ENCODE measurements at places on chromosomes 5 and 9.

DNA sequence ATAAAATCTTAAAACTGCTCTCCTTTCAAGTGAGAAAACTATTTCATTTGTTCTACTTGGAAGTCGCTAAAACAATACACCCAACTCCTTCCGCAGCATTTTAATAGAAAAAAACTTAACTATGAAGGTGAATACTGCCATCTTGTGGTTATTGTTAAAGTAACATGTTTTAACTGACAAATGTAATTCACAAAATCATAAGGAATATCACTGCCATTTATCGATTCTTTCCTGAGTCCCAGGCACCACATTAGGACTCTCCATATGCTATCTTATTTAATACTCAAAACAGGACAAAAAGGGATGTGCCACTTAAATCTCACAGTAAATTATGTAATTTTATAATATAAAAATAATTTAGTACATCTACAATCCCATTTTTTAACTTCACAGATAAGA is 130.5 kb upstream of the ITGA1 start:
- no peak for DNase-seq

DNA sequence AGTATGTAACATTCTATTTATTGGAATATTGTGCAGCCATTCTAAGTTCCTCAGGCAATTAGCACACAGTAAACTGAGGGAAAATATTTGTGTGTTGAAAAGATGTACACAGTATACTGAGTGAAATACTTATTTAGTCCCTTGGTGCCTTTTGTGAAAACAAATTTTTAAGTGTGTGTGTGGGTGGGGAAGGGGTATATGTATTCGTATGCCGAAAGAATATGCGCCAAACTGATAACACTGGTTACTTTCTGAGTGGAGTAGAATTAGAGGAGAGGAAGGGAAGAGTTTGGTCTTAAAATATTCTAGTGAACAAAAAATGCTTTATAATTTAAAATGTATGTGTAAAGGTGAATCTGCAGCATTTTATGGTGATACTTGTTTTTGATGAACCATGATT is 3.1 kb downstream of the DCP2 start:
- no peak for DNase-seq

DNA sequence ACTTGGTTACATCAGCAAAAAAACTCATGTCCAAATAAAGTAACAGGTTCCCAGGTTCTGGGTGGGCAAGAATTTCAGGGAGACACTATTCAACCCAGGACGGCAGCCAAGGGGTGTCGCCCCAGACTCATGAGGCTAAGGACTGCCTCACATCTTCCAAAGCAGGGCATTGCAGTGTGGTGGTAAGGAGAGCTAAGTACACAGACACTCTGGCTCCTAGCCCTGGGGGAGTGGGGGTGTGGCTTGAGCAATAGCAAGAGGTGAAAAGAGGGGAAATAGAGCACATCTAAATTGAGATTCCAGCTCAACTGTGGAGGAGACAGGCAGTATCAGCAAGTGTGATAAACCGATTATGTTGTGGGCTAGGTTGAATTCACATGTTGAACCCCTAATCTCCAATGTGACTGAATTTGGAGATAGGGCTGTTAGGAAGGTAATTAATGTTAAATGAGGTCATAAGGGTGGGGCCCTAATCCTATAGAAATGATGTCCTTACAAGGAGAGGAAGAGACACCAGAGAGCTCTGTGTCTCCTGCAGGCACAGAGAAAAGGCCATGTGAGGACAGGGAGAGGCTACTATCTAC is 49.9 kb upstream of the MARCHF11 start:
- no peak for DNase-seq

DNA sequence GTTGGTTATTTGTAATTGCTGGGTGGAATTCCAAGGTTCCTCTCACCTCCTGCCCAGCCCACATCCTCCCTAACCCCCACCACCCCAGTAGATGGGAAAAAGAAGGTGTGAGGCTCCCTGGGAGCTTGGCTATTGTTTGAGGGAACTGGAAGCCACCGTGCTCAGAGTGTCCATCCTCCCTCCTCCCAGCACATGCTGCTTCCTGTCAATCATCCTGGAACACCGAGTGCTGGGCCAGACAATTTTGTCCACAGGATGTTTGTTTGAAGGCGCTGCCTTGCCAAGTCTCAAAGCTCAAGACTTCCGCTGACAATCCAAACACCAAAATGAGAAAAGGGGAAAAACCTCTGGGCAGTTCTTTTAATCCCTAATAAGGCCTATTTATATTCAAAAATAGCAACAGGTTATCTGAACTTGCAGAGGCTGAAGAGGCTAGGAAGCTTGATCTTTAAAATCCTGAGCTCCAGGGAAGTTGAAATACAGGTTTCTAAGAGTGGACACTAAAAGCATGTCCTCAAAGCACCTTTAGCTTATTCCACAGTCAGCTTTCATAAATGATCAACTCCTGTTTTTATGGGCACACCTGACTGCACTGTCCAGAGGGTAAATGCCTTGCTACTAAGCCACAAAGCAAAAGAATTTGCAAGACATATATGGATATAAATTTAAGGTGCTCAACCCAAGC is 286.7 kb downstream of the NFIB start:
- DNase-seq = no peak

DNA sequence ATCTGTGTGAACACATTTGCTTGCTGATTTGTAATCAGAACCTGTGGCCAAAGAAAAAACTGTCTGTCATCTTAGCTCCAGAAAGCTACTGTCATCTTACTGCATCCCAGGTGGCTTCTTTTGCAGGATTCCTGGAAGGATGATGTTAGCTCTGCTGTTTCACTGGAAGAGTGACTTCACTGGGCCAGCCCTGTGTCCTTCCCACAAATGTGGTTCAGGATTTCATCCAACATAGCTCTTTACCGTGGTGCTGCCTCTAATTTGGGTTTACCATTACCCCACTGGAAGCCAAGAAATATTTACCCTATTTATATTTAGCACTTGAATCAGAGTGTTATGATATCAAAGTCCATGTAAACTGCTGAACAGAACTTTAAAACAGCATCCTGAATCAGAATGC is 501.0 kb downstream of the GADD45G start:
- DNase-seq = no peak

DNA sequence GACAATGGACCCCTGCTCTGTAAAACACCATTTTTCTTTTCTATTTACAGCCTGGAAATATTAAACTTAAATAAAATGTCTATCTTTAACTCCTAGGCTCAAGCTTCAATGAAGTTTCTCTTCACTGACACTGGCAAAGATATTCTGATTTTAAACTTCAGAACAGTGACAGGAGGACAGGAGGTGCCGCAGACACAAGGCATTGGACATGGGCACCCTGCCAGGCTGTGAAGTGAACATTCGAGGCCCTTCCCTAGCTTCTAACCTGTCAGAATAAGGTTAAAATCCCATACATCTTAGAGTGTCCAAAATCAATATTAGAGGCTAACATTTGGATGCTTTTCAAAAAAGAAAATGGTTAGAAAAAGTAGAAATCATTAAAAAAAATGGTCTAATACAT is 9.2 kb downstream of the SEMA5A start:
- no peak for DNase-seq

DNA sequence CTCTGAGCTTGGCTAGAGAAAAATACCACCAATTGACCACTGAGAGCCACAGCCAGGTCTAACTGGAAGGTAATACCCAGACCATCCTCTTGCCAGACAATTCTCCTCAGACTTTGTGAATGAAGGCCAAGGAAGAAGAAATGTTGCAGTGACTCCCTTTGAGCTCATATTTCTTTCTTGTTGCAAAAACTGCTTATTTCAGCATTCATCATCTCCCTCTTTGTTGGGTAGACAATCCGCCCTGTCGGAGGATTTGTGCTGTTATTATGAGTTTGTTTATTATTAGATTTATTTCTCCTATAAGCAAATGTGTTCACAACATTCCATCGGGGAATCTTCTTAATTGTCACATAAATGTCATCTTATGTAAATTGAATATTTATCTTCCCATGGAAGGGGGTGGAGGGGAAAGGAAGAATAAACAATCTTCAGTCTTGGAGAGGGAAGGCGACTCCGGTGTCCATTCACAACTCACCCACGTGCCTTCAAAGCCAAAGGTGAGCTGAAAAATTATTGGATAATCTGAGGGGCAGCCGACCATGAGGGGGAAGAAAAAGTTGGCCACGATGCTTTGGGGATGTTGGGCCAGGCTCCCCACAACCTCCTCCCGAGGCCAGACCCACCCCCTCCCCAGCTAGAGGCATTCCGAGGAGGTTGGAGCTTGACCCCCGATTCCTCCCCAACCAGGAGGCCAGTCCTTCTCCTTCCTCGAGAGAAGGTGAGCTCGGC is 1.8 kb upstream of the JADE2 start:
- no peak for DNase-seq

DNA sequence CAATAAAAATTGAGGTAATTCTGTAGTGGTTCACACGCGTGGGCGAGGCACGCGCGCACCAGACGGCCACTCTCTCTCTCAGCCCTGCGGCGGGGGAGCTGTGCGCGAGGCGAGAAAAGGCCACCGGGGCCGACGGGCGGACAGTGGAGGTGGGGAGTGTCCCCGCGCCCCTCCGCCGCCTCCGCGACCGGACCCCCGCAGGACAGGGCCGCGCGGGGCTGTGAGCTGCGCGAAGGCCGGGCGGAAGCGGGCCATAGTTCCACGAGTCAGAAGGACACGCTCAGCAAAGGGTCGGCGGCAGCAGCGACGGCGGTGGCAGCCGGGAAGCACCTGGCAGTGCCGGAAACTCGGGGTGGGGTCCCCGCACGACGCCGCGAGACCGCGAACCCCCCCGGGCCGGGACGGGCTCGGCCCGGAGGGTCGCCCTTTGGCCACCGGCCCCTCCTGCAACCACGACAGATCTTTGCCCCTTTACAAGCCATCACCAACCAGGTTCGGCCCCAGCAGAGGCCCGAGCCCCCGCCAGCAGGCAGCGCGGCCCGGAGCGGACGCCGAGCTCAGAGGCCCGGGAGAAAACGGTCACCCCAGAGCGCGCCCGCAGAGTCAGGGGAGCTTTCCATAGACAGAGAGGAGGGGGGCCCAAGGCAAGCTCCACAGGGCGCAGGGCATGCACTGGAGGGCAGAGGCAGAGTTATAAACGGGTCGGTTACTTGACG is 60.9 kb downstream of the ZNF354C start:
- DNase-seq = no peak

GRCh38 chr9:9283159-9283986 is 1329.4 kb downstream of the PTPRD start:
- DNase-seq = no peak

- DNase-seq = no peak
Measured at GRCh38 chr5:133778636-133779035, 166.3 kb upstream of the FSTL4 start.

GRCh38 chr9:100720922-100721321 is 143.0 kb downstream of the CAVIN4 start:
- DNase-seq = no peak

DNA sequence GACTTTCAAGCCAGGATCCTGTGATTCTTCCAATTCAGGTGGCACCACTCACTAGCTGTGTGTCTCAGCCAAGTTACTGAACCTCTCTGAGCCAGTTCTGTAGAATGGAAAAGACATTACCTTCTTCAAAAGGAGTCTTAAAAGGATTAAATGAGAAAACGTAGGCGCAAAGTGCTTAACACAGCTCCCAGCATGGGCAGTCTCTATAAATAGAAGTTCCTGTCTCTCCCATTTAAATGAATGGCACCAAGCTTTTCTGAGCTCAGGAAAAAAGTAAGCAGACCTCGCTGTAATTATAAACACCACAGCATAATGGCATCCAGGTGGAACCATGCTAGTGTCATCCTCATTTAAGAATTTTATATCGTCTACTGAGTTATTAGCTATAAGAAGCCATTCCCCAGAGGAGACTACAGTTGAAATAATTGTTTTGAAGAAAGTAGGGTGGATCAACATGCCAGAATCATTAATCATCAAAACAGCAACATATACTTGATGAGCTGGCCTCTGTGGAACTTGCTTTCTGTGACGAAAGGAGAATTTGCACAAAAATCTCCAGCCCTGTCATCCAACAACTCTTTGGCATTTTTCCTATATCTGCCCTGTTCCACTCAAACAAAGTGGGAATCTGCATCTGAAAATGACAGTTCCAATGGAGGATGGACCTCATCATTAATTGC is 188.9 kb downstream of the SPOCK1 start:
- no peak for DNase-seq

- DNase-seq = no peak
Measured at GRCh38 chr9:77469515-77470231, 178.4 kb downstream of the GNA14 start.

DNA sequence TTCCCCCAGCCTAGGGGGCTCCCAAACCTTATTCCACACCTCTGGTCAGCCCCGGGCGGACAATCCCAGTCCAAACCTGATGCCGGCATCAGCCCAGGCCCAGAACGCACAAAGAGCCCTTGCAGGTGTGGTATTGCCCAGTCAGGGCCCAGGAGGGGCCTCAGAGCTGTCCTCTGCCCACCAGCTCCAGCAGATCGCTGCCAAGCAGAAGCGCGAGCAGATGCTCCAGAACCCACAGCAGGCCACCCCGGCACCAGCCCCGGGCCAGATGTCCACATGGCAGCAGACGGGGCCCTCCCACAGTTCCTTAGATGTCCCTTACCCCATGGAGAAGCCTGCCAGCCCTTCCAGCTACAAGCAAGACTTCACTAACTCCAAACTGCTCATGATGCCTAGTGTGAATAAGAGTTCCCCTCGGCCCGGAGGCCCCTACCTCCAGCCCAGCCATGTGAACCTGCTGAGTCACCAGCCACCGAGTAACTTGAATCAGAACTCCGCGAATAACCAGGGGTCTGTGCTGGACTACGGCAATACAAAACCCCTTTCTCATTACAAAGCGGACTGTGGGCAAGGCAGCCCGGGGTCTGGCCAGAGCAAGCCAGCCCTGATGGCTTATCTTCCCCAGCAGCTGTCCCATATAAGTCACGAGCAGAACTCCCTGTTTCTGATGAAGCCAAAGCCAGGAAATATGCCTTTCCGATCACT is 27.6 kb upstream of the LTC4S start:
- DNase-seq = no peak

- DNase-seq = no peak
Measured at GRCh38 chr9:68785965-68786364, 80.9 kb downstream of the PIP5K1B start.

- no peak for DNase-seq
Measured at GRCh38 chr5:96470785-96471184, 37.7 kb upstream of the PCSK1 start.

DNA sequence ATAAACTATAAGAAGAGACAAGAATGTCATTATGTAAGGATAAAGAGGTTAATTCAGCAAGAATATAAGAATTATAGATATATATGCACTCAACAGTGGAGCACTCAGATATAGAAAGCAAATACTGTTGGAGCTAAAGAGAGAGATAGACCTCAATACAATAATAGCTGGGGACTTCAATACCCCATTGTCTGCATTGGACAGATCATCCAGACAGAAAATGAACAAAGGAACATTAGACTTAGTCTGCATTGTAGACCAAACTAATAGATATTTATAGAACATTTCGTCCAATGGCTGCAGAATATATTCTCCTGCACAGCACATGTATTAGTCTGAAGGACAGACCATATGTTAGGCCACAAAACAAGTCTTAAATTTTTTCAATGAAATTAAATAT is 777.1 kb downstream of the CDH18 start:
- no peak for DNase-seq

- DNase-seq = no peak
Measured at GRCh38 chr5:66979738-66980137, 216.9 kb downstream of the CD180 start.

Measured in stimulated activated CD4-positive, alpha-beta T cell treated with anti-CD3 and anti-CD28 coated beads, Interleukin-2, amount 100 ng/mL, for 24 hours (primary cell).